ENCODE measurements at places on chromosomes 1 and 21.

GRCh38 chr1:9248341-9249262, 14.0 kb downstream of the H6PD start:
- no peak for DNase-seq

DNA sequence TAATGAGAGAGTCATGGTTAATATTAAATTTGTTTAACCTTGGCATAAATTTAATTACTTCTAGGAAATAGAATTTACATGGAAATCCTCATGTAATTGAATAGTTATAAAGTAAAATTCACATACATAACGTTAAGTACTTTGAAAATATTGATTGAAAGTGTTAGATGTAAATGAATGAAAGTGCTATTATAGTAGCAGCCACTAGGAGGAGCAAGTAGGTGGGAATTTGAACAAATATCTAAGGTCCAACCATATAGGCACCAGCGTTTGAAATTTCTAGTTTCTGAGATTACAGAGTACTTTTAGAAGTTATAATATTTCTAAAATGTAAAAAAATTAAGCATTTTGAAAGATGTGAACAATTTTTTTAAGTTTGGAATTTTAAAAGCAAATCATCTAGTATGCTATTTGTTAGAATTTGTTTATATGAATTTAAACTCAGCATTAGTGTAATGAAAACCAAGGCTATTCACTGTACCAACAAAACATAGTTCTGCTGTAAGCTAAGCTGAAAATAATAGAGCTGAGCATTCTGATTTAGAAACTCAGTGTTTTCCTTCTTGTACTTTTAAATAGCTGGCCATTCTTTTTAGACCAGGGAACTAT, 3.3 kb downstream of the B3GALT2 start:
- DNase-seq, result no peak

- no peak for DNase-seq
Measured at GRCh38 chr1:116491700-116492357, 79.0 kb downstream of the CD58 start.

DNA sequence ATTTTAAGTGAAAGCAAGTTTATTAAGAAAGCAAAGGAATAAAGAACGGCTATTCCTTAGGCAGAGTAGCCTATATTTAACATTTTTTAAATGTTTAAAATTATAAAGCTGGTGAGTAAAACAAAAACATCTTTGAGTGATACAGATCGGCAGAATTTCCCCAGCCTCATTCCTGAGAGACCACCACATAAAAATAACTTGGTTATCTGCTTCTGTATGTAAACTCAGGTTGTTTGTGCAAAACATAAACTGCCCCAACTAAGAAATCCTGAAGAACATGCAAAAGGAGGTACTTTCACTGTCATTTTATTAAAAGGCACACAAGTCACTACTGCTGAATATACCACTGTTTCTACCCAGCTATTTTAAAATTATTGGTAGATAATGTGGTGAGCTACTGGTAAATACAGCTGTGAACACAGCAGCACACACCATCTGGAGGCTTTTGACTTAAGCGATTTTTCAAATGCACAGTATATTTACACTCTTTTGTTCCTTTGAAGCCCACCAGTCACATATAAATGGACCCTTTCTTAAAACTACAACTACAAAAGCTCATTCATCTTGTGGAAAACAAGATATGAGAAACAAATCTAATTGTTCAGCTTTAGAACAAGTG, 119.3 kb downstream of the RERE start:
- no peak for DNase-seq

DNA sequence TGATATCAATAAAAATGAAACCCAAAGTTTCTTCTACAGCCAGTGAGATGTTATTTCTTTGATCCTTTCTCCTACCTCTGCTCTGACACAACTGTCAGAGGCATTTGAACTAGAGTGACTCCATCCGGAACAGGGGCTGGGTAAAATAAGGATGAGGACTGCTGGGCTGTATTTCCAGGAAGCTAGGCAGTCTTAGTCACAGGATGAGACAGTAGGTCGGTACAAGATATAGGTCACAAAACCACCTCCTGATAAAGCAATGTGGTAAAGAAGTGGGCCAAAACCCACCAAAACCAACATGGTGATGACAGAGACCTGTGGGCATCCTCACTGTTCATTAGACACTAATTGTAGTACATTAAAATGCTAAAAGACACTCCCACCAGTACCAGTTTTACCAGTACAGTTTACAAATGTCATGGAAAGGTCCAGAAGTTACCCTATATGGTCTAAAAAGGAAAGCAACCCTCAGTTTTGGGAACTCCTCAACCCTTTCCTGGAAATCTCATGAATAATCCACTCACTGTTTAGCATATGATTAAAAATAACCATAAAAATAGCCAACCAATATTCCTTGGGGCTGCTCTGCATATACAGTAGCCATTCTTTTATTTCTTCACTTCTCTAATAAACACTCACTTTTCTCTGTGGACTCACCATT, 96.7 kb downstream of the GABPA start:
- DNase-seq, result no peak

GRCh38 chr1:118902711-118903191, 85.4 kb downstream of the TBX15 start:
- DNase-seq, result no peak

- no peak for DNase-seq
Measured at GRCh38 chr1:197510691-197511378, 242.8 kb downstream of the CRB1 start.

DNA sequence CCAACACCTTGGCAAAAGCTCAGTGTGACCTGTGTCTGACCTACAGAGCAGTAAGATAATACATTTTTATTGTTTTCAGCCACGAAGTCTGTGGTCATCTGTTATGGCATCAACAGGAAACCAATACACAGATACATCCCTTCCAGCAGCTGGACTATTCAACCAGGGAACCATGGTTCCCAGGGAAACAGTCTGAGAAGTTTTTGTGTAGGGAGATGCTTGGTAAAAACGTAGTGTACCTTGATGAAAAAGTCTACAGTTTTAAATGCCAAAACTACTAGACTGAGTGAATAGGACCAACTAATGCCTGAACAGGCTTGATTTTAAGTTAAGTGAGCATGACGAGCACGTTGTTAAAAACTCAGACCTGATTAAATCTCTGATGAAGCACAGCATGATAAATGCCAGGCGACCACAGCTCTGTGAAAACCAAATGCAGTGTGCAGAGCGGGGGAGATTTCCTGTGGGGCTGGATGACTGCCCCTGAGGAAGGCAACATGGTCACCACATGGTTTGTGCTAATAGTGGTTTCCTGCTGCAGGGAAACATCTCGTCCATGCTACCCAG, 228.9 kb downstream of the TNR start:
- DNase-seq, result no peak

- no peak for DNase-seq
Measured at GRCh38 chr1:170306948-170307347, 161.2 kb downstream of the NTMT2 start.

DNA sequence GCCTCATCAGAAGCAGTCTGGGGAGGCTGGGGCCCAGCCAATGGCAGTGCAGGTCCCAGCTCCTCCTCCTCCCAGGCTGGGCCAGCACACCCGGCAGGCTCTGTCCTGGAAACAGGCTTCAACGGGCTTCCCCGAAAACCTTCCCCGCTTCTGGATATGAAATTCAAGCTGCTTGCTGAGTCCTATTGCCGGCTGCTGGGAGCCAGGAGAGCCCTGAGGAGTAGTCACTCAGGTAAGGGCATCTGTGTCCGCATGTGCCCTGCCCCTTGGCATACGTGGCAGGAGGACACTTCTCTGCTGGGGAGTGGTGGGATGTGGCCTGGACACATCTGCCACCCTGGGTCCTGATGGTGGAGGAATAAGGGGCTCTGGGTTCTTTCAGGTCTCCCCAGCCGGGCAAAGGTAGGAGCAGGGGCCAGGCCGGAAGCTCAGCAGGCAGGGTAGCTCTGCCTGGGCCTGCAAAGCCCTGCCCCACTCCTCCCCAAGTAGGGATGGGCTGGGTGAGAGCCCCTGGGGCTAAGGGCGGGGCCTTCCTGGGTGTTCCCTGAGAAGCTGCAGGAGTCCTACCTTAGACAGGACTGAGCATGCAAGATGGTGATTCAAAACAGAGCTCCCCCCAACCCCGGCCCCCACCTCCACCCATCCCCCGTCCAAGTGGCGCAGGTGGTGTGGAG, at the start of gene GJB5:
TSS of gene GJB5 (plus strand) at position 84 of the 674 bp plus-strand sequence. CDS start 2,284 bp downstream, outside the sequence.
- DNase-seq, result no peak

DNA sequence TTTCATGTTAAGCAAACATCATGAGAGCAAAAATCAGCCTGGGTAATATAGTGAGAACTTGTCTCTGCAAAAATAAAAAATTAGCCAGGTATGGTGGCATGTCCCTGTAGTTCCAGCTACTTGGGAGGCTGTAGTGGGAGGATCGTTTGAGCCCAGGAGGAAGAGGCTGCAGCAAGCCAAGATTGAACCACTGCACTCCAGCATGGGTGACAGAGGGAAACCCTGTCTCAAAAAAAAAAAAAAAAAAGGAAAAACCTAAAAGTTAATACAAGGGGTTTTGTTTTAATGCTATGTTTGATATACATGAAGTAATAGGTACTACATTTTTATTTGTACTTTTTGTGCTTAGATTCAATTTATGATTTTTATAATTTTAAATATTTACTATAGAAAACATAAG, 27.1 kb upstream of the SLC35A3 start:
- no peak for DNase-seq

DNA sequence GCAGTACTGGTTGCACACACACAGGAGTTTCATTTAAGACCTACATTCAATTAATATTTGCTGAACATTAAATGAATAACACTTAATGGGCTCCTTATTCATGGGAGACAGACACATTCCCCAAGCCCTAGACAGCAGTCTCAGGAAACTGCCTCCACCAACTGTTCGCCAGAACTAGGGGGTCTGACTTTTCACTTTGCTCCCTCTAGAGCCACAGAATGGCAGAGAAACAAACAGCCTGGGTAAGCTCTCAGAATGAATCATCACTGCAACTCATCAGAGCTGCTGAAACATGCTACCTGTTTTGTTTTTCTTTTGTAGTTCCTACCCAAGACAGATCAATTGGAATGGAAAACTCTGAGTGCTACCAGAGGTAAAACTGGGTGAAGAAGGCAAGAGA, 31.7 kb downstream of the ELK4 start:
- DNase-seq, result no peak

DNA sequence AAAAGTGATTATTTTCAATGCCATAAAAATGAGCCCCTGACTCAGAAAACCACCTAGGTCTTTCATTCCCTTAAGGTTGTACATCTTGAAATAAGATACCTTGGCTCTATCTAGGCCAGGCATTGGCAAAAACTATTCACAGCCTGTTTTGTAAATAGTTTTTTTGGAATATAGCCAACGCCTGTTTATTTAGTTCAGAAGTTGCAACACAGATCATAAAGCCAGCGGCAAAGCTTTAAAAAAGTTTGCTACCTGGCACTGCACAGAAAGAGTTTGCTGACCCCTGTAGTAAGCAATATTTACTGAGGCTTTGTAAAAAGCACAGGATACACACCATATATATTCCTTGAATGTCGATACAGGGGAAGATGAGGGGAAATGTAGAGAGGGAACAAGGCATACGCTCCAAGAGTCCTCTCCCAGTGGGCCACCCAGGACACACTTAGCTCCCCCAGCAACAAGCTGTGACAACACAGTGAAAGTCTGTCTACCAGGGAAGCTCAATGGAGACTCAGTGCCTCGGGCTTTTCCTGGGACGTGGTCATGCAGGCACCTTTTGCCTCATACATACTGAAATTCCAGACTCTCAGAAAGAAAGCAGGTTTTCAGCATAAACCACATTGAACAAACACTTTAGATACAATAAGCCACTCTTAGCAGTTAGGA, 20.5 kb downstream of the TARBP1 start:
- no peak for DNase-seq

GRCh38 chr1:8307628-8308027, 10.3 kb upstream of the SLC45A1 start:
- DNase-seq, result no peak

GRCh38 chr1:199843861-199844260, 183.6 kb upstream of the NR5A2 start:
- no peak for DNase-seq

DNA sequence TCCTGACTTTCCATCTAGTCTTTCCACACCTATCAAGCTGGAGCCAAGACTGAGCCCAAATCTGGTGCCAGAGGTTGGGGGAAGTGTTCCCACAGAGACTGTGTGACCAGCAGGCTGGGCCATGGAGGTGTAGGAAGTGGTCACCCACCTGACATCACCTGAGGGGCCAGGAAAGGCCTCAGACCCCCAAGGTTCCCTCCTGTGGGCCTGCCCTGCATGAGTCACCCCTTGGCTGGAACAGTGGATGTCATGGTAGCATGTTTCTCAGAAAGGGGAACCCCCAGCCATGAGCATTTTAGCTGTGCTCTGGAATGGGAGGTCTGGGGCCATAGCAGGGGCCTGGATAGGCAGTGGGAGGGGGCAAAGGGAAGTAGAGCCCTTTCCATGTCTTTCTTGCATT, 5.7 kb upstream of the TNFRSF8 start:
- DNase-seq, result no peak

GRCh38 chr1:16080422-16081150, 7.1 kb upstream of the FAM131C start:
- DNase-seq, result no peak

- DNase-seq, result no peak
Measured at GRCh38 chr1:61445269-61445825, 279.6 kb downstream of the TM2D1 start.

DNA sequence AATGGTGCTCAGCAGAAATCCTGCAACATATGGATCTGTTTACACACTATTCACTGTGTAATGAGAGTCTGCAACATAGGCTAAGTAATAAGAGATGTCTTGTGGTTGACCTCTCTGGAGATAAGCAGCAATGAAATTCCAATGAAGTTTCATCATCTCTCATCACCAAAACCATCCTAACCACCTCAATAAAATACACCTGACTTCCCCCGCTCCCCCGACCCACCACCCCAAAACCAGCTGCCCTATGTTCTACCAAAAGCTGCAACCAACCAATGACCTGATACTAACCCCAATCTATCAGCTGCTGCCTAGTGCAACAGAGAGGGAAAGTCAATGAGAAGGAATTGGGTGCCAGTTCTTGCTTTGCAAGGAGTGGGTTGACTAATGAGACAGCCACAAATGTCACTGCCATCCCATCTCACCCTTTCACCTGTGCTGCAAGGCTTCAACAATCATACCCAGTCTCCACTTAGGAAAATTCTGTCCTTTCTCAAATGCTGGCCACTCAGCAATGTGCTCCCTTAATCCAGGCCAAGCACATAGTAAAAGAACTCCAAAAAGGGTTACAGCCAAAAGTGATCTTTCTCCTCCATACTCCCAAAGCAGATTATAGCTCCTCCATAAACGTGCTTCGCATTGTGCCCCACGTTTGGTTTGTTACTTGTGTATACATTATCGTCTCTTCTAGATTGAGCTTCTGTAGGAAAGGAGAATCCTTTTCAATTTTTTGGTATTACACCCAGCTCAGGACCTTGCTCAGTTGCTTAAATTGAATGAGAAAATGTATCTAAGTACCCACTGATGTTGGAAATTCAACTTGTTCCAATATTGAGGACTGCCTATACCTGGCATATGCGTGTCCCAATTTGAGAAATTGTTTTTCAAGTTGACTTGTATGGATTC, 29.0 kb downstream of the MRPL39 start:
- no peak for DNase-seq

Data from stimulated activated CD8-positive, alpha-beta memory T cell treated with anti-CD3 and anti-CD28 coated beads, Interleukin-4, amount 100 ng/mL, for 4 hours (primary cell).